Dorsolateral prefrontal cortex (tissue), 122 donors: ENCODE measurements at places on chromosomes 12 and 14. TPM values are rescaled to one million over a fixed set of nuclear protein-coding genes. Genes with fewer than 3 reads are reported as not detected.
A peak's percentile ranks its signal among the peaks of the same experiment; 100 is the strongest.

- no peak for DNase-seq
These were observed 66.9 kb downstream of the KNTC1 start for GRCh38 chr12:122593910-122594309.

DNA sequence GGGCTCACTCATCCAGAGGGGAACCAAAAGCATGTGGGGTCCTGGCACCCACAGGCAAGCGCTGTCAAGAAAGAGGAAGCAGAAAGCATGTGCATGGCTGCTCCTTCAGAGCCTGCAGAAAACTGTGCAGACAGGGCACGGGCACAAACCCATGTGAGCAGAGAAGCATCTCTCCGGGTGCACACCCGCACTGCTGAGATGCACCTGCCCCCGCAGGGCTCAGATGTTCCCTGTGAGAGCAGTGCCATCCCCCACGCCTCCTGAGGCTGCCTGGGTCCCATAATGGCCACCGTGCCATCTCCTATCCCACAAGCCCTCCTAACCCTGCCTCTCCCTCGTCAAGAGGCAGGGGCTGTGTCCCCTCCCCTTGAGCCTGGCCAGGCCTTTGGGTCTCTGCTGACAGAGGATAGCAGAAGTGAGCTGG, 32.3 kb upstream of the INF2 start:
- DNase-seq: peak; percentile 73

Gene LHX5
- total RNA-seq: not detected

DNA sequence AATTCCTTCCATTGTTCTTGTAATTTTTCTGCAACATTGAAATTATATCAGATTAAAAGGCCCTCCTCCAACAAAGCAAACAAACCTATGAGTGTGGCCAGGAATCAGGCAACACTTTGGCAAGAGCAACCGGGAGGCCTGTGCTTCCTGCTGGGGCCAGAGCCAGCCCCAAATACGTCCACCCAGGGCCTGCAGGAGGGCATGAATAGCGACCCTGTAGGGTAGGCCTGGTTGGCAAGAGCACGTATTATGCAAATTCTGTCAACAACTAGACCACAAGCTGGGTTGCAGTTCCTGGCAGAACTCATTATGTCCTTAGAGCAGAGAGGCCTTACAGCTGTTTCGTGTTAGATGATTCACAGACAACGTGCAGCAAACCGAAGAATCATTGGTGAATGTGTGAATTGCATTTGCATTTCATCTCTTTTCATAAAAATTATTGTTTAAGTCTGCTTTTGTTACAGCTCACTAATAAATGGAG, 26.9 kb upstream of the LGALS3 start:
- peak; percentile 64 for DNase-seq

Gene NXPH4
- 6.1 TPM for total RNA-seq
